Activated T-cell treated with anti-CD3 and anti-CD28 coated beads for 24 hours (primary cell): ENCODE measurements at places on chromosomes 6 and 20.

- DNase-seq = no peak
These were observed at the start of gene RSPO3 for GRCh38 chr6:127118298-127119101. TSS of gene RSPO3 (plus strand) at chr6:127118671. CDS start at chr6:127119193, 522 bp downstream.

- no peak for DNase-seq
These were observed 106.9 kb downstream of the IPCEF1 start for GRCh38 chr6:154249499-154250298.

GRCh38 chr6:69096681-69097080 lies 461.6 kb downstream of the ADGRB3 start:
- DNase-seq = no peak

DNA sequence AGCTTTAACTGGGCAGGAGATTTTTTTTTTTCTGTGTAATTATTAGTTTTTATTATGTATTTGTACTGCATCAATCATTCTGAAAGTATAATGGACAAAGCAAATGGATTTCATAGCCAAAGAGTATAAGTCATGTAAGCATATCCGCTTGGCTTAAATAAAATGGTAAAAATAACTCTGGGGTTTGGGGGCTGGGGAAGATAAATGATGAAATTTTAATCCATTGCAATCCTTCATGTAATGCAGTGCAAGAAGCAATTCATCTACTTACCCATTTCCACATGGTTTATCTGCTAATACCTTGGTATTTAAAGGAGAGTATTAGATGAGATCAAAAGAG lies 781.4 kb downstream of the QKI start:
- DNase-seq = no peak

GRCh38 chr20:37480919-37481318 lies 40.1 kb upstream of the NNAT start:
- no peak for DNase-seq

DNA sequence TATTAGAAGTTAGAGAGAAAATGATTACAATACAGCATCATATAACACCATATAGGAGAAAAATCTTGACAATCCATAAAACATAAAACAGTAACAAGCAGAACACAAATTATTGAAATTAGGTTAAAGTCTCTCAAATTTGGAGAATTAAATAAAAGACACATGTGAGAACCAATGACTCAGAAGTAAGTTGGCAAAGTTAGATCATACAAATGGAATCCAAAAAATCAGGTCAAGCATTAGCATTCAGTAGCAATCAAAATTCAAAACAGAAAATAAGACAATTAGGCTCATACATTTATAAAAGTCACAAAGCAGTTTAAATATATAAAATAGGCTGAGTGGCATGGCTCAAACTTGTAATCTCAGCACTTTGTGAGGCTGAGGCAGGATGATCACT lies 775.6 kb downstream of the PHF3 start:
- DNase-seq = no peak

DNA sequence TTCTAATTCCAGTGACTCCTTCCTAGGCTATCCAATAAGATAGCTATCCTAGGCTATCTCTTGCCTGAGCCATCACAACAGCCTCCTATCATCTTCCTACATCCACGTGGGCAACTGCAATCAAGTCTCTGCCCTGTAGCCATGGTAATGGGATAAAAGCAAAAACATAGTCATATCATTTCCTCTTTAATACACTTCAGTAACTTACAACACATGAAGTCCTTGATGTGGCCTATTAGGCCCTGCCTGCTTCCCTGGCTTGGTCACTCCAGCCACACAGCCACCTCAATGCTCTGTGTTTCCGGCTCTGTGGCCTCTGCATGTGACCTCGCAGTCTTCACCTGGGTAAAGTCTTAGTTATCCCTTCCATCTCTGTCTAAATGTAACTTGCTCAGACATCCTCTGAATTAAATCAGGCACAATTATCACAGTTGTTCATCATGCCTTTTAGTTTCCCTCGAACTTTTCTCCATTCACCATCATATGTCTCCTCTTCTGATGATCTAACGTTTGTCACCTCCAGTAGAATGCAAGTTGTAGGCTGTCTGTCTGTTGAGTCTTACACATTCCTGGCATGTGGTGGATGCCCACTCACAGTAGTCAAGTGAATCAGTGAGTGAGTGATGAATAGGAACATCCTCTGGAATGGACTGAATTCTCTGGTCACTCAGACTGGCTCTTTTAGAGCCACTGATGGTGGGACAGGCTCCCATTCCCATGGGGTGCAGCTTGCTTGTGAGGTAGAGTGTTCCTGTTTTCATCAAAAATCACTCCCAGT lies 229.4 kb downstream of the TBC1D7 start:
- no peak for DNase-seq

- no peak for DNase-seq
These were observed 44.3 kb upstream of the SYNJ2 start for GRCh38 chr6:157937318-157937717.

- no peak for DNase-seq
These were observed 360.6 kb upstream of the MAP3K7 start for GRCh38 chr6:90947184-90948064.

DNA sequence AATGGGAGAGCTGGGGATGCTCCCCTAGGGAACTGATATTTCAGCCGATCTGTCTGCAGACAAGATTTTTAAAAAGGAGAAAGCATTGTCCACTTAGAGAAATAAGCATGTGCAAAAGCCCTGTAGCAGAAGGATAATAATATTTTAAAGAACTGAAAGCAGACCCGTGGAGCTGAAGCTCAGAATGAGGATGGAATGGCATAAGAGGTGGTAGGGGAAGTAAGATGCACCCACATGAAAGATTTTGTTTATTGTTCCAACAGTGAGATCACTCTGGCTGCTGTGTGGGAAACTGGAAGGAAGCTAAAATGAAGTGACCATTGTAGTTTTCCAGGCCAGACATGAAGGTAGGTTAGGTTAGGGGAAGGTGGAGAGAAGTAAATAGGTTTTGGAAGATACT lies 266.4 kb upstream of the PRDM1 start:
- no peak for DNase-seq

GRCh38 chr20:21936261-21936660 lies 230.8 kb downstream of the PAX1 start:
- no peak for DNase-seq

GRCh38 chr6:128738112-128738511 lies 144.8 kb upstream of the LAMA2 start:
- DNase-seq = no peak

DNA sequence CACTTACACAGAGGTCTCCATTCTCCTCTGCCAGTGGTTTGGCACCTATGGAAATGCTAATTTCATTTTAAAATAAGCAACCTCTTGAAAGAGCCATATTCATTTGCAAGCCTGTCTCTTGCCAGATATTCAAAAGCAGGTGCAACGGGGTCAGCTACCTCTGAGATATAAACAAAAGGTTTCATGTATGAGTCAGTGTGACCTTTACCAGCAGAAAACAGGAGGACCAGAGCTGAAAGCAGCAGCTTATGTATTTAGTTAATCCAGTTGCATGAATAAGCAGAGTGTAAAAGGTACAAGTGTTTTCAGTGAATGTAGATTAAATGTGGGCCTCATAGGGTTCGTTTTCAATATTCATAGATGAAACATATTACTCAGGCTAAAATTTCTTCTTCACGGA lies 56.0 kb downstream of the TENT5A start:
- no peak for DNase-seq
